Left ventricle myocardium superior (tissue), 1 donor: ENCODE measurements at places on chromosomes 12 and 14. TPM values are rescaled to one million over a fixed set of nuclear protein-coding genes. Genes with fewer than 3 reads are reported as not detected.

EID3 gene
- total RNA-seq, result 0.97 TPM

CABP1 gene
- 8.0 TPM for total RNA-seq

PTPRO gene
- total RNA-seq, result 0.94 TPM

UBR7 gene
- total RNA-seq, result 22.1 TPM

YEATS4 gene
- 12.8 TPM for total RNA-seq
